Colonic mucosa (tissue), 4 donors: ENCODE measurements at places on chromosomes 5 and 9. TPM values are rescaled to one million over a fixed set of nuclear protein-coding genes. Genes with fewer than 3 reads are reported as not detected.

- no peaks in the 10 kb centered on the region for H3K27me3 ChIP-seq
- no peak for DNase-seq
- H3K36me3 ChIP-seq = no peaks in the 10 kb centered on the region
- H3K4me3 ChIP-seq = no peak overlapping the region
Measured at GRCh38 chr5:118761814-118762213, 226.5 kb downstream of the DTWD2 start.

- no peaks in the 10 kb centered on the region for H3K36me3 ChIP-seq
- H3K4me1 ChIP-seq = no peaks in the 10 kb centered on the region
- no peak overlapping the region for H3K4me3 ChIP-seq
- no peak for DNase-seq
- no peaks in the 10 kb centered on the region for H3K27me3 ChIP-seq
Measured at GRCh38 chr5:1759378-1759970, 40.2 kb downstream of the MRPL36 start.

SEMA5A gene
- total RNA-seq = 32.7 TPM

DNA sequence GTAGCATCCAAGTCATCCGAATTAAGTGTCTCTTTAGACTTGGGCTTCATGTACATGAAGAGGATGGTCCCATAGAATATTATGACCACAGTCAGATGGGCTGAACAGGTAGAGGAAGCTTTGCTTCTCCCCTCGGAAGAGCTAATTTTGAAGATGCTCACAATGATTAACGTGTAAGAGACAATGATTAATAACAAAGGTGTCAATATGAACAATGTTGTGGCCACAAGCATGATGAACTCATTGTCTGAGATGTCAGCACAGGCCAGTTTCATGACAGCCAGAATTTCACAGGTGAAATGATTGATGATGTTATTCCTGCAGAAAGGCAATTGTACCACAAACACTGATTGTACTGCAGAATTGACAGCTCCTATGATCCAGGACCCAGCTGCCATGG lies 626 bp downstream of the OR13C2 start:
- no peak for DNase-seq
- no peaks in the 10 kb centered on the region for H3K36me3 ChIP-seq
- H3K27ac ChIP-seq = no peak overlapping the region
- H3K4me1 ChIP-seq = no peaks in the 10 kb centered on the region
- H3K4me3 ChIP-seq = no peak overlapping the region

- no peaks in the 10 kb centered on the region for H3K4me1 ChIP-seq
- H3K27ac ChIP-seq = no peak overlapping the region
- H3K4me3 ChIP-seq = no peak overlapping the region
- no peaks in the 10 kb centered on the region for H3K36me3 ChIP-seq
- H3K27me3 ChIP-seq = no peaks in the 10 kb centered on the region
Measured at GRCh38 chr5:77170-77501, 14.8 kb upstream of the PLEKHG4B start.

- no peaks in the 10 kb centered on the region for H3K27me3 ChIP-seq
- no peak overlapping the region for H3K4me3 ChIP-seq
- no peaks in the 10 kb centered on the region for H3K36me3 ChIP-seq
- no peak for DNase-seq
Measured at GRCh38 chr9:68794898-68795297, 89.9 kb downstream of the PIP5K1B start.

DNA sequence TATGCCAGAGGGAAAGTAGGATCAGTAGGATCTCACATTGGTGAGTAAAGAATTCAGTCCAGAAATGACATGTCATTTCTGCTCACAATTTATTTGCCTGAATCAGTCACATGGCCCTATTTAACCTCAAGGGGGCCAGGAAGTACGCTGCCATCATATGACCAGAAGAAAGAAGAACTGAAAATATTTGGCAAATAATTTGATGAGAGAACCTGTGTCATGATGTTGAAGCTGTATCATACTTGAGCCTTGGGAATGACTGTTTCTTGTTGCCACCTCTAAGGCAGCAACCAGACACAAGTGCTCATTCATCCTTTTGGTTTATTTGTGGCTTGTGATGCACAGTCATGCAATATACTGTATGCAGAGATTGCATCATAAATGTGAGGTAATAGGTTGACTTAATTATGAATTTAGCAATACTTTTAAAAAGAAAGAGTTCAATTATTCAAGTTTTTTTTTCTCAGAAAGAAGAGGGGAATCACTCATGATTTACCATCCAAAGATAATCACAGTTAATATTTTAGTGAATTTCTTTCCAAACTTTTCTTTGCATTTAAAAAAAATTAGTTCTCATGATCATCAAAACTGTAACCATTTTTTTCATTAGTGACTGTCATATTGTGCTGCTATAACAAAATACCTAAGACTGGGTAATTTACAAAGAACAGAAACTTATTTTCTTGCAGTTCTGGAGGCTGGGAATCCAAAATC lies 8.2 kb upstream of the ZFYVE16 start:
- no peaks in the 10 kb centered on the region for H3K4me1 ChIP-seq
- H3K4me3 ChIP-seq = no peak overlapping the region
- no peak for DNase-seq
- H3K27ac ChIP-seq = no peak overlapping the region
